Fibroblast of skin of right quadriceps (primary cell): ENCODE measurements at places on chromosomes 1 and 21.

GRCh38 chr1:203599875-203600781, 26.5 kb upstream of the ATP2B4 start:
- DNase-seq = no peak

GRCh38 chr1:91650764-91651163, 150.1 kb downstream of the CDC7 start:
- DNase-seq = peak; percentile 95

DNA sequence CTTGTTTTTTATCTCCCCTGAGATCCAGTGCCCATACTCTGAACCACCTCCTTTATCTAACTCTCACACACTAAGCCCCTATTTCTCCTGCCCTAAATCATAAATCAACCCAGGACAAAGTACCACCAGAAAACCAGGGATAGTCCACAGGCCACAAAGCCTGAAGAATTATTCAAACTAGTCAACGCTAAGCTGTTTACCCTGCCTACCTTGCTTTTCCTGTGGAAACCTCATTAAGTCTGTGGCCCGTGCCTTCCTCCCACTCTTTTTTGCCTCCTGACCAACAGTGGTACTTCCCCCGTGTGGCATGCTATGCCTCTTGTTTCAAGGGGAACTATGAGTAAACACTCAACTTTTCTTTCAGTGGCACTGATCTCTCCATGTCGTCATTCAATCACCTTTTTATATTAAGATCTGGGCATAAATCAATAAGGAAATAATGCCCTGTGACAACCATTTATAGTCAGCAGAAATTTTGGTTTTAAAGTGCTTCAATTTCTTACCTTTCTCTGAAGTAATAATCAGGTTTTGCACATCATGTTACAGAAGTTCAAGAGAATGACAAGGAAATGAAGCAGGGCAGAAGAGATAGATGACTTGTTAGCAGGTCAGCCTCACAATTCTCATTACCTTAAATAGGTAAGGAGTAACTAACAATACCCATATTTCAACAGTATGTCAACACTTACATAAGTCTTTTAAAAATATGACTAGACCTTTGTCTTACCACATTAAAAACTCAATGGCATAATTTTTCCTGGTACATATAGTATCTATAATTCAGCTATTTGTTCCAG, 32.1 kb downstream of the EYA3 start:
- DNase-seq = no peak

DNA sequence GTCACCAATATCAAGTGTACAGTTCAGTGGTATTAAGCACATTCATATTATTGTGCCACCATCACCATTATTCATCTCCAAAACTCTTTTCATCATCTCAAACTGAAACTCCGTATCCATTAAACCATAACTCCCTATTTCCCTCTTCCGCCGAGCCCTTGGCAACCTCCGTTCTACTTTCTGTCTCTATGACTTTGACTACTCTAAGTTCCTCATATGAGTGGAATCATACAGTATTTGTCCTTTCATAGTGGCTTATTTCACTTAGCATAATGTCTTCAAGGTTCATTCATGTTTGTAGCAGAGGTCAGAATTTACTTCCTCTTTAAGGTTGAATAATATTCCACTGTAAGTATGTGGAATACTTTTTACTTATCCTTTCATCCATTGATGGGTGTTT, 21.7 kb downstream of the SELP start:
- no peak for DNase-seq

- no peak for DNase-seq
These were observed at the start of gene AGPAT3 for GRCh38 chr21:43864962-43865539. Gene AGPAT3, plus strand, starts transcription at chr21:43865223. Its CDS starts 94,459 bp downstream, at chr21:43959682.

GRCh38 chr1:53576866-53577760, 117.9 kb downstream of the DMRTB1 start:
- DNase-seq = no peak
